ENCODE measurements at places on chromosomes 5 and 9.
A peak's percentile ranks its signal among the peaks of the same experiment; 100 is the strongest.

GRCh38 chr5:16924206-16924605, 11.9 kb downstream of the MYO10 start:
- no peak for DNase-seq

DNA sequence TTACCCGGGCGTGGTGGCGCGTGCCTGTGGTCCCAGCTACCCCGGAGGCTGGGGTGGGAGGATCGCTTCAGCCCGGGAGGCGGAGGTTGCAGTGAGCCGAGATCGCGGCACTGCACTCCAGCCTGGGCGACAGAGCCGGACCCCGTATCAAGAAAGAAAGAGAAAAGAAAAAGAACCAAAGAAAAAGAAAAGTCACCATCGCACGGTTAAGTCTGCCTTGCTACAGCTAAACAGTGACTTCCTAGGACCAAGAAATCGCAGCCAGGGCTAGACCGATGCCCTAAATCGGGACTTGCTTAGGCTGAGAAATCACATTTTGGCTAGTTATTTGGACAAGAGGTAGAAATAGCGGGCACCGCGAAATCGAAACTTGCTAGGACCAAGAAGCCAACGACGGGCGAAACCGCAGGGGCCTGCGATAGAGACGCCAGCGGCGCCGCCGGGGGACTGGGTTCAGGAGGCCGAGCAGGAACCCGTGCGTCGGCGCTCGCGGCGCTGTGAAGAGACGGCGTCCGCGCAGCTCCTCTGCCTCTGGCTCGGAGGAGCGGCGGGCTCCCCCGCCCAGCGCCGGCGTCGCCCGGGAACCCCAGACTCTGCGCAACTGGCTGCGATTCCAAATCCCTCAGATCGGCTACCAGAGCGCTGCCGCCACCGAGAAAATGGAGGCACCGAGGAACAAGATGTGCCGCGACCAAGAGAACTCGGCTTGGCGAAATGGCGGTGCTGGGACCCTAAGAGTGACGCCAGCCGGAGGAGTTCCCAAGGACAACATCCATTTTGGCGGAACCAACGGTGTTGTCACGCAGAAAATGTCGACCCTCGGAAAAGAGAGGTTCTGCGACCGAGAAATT, 26.1 kb upstream of the ANXA2R start:
- DNase-seq: peak; percentile 81

GRCh38 chr5:3333836-3334235, 261.8 kb upstream of the IRX1 start:
- no peak for DNase-seq

- no peak for DNase-seq
Observed at GRCh38 chr5:10481241-10481935, 39.7 kb downstream of the ROPN1L start.

- DNase-seq: peak; percentile 86
Observed at GRCh38 chr9:34603610-34604231, 8.2 kb downstream of the RPP25L start.

- DNase-seq: peak; percentile 43
Observed at GRCh38 chr5:177440211-177440989, 6.2 kb upstream of the PRR7 start.

DNA sequence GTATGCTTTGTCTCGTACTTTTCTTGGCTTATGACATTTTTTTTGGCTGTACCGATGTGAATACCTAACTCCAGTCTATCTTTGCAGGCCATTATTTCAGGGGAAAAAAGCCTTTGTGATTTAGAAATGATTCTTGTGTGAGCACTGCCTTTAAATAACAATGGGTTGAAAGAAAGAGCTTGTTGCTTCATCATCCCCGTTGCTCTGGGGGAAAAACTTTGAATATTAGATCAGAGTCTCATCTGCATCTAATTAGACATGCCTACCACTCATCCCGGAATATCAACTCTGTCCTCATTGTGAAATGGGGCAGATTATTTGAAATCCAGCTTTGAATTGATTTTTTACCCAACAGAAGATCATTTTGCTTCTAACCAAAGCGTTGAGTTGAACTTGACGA, 13.5 kb downstream of the CXCL14 start:
- DNase-seq: no peak

DNA sequence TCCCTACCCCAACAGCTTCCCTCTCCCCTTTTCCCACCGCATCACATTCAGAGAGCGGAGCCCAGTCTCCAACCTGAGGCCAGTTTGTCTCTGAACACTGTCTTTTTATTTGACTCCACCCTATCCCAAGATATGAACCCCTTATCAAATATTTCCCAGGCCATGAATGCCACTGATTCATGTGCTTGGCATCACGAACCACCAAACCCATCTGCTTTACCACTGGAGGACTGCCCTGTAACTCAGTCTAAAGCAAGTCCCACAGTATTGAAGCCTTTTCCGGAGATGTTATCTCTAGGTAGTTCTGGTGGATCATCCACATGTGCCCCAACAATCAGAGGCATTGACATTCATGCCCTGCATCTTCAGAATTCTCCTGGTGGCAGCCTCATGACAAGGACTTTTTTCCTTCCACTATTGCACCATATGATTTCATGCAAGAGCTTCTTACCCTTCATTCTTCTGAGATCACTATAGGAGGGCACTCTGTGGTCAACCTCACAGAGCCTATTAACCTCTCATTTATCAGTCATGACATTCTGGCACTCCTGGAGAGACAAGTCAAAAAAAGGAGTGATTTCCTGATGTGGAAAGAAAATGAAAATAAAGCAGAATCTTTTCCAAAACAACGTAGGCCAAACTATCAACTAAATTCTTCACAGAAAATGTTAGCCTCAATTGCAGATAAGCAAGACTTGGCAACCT, 12.3 kb upstream of the SPATA31D4 start:
- no peak for DNase-seq

DNA sequence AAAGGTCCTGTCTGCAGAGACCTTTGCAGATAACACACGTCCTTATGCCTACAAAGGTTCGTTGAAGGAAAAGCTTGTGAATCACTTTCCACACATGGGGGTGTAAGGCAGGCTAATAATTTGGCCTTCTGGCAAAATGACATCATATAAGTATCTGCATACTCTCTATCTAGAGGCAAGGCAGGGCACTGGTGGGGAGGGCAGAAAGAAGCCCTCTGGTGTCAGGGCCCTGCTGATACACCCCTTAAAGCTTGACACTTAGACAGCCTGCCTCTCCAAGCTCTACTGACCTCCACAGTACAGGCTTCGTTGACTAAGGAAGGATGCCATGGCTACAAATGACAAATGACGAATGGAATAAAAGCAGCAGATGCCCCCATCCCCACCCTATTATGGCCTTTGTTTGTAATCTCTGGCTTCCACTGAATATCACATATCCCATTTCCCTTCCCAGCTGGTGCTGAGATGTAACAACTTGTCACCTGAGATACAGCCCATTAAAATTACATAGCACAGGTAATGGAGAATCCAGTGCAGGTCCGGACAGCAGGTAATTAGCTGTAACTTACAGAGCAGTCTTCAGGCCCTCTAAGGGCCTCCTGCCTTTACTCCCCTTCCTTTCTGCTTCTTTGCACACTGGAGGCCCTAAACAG, 76.9 kb upstream of the IFNK start:
- DNase-seq: no peak

- no peak for DNase-seq
Observed at GRCh38 chr5:138655530-138656190, 80.5 kb upstream of the HSPA9 start.

- DNase-seq: peak; percentile 24
Observed at GRCh38 chr5:39376293-39376714, 12.0 kb upstream of the C9 start.

- peak; percentile 93 for DNase-seq
Observed at GRCh38 chr9:131755541-131756198, 15.8 kb upstream of the RAPGEF1 start.

- DNase-seq: no peak
Observed at GRCh38 chr5:175133185-175133584, 310.8 kb downstream of the DRD1 start.

DNA sequence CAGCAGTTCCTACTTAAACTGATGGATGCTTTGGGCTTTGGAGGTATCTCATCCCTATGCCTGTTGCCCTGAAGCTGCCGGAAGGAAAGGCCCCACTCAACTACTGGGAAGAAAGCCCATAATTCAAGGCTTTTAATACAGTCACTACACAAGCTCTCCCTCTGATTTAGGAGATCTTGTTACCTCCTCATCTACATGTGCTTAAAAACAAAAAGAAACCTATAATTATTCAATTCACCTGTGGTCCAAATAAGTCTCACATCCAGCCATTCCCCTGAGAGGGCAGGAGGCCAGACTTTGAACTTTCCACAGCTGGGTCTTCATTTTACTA, 715 bp upstream of the LEAP2 start:
- DNase-seq: no peak

GRCh38 chr9:38328765-38329164, 63.7 kb upstream of the ALDH1B1 start:
- no peak for DNase-seq

DNA sequence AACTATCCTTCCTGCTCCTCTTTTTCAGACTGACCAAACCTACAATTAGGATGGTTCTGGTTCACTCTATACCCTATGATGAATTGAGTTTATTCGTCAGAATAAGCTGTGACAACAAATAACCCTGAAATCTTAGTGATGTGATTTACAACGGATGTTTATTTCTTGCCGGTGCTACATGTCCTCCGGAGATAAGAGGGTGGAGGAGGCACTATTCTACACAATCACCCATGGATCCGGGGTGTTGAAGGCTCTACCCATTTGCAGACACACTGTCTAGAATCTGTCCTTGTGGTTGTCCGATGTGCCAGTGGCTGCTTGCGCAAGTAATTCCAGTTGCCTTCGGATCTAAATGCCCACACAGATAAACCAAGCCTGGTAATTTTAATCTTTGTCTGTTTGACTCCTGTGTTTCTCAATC, 44.7 kb downstream of the CDC14B start:
- no peak for DNase-seq

DNA sequence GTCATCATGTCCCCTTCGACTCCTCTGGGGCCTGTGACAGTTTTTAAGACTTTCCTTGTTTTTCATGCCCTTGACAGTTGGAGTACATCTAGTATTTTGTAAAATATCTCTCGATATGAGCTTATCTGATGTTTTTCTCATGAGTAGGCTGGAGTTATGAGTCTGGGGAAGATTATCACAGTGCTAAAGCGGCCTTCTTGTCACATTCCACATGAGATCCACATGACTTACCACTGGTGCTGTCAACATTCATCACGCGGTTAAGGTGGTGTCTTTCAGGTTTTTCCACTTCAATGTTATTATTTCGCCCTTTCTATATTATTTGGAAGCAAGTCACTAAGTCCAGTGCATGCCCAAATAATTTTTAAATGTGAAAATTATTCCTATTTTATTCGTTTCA, 17.1 kb upstream of the CAST start:
- DNase-seq: no peak

DNA sequence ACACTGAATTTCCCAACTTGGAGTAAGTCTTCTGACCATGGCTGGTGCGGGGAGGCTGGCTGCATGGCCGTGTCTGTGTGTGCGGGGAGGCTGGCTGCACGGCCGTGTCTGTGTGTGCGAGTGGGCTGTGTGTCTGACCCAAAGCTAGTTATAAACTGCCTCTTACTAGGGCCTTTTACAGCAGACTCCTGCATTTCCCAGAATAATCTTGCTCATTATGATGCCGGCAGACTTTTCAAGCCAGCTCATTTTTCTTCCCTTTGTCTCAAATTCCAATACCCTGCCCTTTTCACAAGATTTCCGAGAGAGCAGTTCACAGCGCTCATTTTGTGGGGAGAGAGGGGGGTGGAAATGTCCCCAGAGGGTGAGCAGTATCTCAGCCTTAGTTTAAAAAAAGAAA, 470.7 kb upstream of the BRINP1 start:
- no peak for DNase-seq

DNA sequence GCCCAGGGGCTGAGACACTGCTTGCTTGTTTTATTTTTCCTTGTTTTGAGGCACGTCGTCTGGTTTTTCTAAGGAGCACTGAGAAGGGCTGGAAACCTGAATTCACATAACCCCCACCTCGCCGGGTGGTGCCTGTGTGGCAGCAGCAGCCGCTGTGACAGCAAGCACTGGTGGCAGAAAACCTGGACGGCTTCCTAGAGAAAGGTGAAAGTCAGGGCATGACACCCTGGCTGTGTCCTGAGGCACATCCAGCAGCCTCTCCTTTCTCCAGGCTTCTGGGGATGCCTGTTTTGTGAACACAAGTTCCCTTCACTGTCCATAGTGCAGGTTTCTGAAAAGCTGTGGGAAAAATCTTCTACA, 29.2 kb downstream of the MRPL36 start:
- DNase-seq: no peak

DNA sequence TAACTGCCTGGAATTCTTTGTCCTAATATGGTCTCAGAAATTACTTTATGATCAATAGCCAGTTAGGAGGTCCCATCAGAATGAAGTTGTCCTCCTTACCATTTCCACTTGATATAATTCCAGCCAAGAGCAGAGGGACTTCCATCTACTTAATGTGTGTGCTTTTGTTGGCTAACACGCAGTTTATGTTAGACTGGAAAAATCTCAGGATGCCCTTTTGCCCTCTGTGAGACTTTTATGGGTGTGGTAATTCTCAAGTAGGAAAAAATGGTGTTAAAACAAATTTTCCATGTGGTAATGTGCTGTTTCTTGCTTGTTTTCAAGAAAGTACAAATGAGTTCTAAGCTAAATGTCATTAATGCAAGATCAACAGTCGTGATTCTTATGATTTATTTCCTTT, 327.1 kb downstream of the MTRR start:
- no peak for DNase-seq

DNA sequence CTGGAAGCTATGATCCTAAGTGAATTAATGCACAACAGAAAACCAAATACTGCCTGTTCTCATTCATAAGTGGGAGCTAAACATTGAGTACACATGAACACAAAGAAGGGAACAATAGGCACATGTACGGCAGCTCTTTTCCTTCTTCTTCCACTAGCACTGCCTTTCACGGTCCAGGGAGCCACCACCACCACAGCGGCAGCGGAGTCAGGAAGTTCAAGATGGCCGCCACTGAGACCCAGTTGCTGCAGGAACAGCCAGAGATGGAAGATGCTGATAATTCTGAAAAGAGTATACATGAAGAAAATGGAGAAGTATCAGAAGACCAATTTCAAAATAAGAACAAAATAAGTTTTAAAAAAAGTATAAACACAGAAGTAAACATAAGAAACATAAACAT, 39.5 kb upstream of the TNFSF15 start:
- no peak for DNase-seq

DNA sequence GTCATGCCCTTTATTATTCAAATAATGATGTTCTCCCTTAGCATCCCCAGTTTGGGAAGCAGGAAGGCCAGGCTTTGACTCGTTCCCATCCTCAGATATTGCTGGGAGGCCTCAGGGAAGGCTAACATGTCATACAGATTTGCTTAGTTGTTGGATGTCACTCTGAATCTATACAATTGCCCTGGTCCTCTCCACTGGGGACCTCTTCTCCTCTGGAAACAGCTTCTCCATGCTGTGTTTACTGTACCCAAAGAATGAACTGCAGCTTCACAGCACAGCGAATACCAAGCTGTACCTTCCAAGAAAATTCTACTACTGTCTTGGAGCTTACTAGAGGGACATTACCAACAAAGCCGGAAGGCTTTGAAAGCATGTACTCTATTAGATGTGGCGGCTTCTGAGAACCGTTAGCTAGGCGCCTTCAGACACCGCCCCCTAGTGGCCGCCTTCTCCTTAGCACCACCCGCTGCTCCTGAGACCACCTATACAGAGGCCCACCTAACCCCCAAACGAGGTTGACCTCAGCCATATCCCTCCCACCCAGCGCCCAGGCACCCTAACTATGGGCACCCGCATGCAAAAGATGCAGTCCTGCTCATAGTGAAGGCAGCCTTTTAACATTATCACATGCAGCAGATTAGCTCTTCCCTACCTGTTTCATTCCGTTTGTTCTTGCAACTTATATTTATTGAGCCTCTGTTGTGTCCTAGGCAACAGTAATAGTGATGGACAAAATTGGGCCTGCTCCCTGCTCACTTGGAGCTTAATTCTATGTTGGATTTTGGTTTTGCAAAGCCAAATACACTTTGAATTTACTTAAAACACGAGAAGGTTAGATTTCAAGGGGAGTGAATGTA, 34.9 kb upstream of the FOXI1 start:
- peak; percentile 18 for DNase-seq
